ENCODE measurements at places on chromosomes 3 and 15.

DNA sequence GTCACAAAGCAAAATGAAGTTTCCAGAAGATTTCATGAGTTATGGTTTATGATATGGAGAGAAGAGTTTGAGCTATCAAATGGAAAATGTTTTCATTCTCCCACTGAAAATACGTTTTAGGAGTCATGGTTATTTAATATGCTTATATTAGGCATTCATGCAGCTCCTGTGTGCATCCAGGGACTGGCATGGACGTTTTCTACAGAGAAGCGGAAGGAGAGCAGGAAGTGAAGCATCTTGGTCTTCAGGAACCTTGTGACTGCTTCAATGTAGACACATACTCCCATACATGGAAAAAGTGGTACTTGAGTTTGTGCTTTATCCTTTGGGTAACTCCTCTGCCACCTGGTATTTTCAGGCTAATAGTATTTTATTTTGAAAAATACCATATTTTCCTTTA lies 43.3 kb upstream of the TOP2B start:
- no peak for DNase-seq

DNA sequence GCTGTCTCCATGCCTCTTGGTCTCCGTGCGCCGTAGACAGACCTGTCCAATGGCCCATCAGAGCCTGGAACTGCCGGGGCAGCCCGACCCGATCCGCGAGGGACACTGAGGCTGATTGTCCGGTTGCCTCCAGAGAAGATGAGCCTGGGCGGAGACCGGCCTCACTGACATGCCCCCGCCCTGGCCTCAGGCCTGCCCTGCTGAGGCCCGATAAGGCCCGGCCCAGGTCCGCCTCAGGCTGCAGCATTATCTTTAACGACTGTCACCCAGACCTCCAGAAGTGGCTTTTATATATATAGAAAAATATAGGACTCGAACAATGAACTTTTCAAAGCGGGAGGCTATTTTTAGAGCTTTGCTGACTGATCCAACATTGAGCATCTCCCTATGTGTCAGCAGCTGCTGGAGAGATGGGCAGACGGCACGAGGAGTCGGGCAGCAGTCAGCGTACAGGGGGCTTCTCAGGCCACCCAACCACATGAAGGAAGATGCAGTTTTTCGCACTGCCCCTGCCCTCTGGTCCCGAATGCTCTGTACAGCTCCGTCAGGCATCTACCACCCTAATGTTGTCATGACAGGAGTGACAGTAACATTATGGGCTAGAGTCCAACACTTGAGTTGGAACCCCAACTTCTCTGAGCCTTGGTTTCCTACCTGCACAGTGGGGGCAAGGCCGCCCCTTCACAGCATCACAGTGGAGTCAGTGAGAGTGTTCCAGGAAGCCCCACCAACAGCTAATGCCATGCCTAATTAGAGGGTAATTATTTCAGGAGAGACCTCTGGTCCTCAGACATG lies 112.0 kb upstream of the RPL32 start:
- no peak for DNase-seq

GRCh38 chr3:175185903-175186302 lies 326.8 kb downstream of the NAALADL2 start:
- DNase-seq = no peak

GRCh38 chr15:91526424-91526823 lies 327.1 kb upstream of the SLCO3A1 start:
- DNase-seq = no peak

DNA sequence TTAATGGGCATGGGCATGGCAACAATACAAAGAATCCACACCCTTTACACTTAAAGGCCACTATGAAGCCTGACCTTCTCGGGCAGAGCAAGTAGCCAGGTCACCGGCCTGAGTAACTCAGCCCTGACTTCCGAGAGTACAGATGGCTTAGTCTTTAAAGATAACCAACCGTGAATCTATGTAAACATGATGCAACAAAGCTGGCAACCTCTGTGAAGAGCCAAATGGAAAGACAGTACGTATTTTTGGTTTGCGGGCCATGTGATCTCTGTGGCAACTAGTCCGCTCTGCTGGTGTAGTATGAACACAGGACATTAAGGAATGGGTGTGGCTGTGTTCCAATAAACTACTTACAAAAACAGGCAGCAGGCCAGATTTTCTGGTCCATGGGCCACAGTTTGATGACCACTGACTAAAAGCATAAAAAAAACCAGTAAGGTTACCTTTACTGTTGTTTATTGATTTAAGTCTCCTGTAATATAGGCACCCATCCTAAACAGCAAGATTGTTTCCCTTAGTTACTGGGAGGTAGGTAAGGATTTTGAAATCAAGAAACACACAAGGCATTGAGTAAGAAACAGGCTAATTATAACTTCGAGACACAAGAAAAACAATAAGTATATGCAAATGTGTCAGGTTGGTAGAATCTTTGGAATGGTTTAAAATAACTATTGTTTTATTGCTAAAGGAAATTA lies 14.5 kb downstream of the RIOX2 start:
- DNase-seq = no peak

GRCh38 chr3:126245811-126246727 lies 65.7 kb upstream of the ALDH1L1 start:
- no peak for DNase-seq

DNA sequence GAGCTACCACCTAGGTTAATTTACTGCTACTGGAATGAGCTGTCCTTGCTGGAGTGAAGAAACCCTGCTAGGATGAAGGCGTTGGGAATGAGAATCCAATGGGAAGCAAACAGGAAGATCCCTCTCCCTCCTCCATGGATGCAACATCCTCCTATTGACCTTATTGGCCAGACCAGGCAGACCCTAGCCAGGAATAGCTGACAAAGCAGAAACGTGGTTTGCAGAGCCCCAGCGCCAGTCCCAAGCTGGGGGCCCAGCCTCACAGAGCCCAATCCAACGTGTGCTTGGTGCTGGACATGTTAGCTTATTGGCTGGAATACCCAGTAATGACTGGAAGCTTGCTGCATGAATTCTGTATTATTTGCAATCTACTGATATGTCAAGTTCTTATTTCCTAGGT lies 273.1 kb downstream of the LRTM1 start:
- no peak for DNase-seq

- DNase-seq = no peak
Measured at GRCh38 chr3:195013411-195014361, 257.3 kb downstream of the XXYLT1 start.

GRCh38 chr3:180319461-180319860 lies 282.5 kb upstream of the TTC14 start:
- DNase-seq = no peak

GRCh38 chr3:128491691-128491940 lies 1.4 kb downstream of the GATA2 start:
- DNase-seq = no peak

GRCh38 chr3:172606021-172606420 lies 82.8 kb upstream of the TNFSF10 start:
- DNase-seq = no peak

- no peak for DNase-seq
Measured at GRCh38 chr3:141285570-141285969, 53.9 kb downstream of the PXYLP1 start.

DNA sequence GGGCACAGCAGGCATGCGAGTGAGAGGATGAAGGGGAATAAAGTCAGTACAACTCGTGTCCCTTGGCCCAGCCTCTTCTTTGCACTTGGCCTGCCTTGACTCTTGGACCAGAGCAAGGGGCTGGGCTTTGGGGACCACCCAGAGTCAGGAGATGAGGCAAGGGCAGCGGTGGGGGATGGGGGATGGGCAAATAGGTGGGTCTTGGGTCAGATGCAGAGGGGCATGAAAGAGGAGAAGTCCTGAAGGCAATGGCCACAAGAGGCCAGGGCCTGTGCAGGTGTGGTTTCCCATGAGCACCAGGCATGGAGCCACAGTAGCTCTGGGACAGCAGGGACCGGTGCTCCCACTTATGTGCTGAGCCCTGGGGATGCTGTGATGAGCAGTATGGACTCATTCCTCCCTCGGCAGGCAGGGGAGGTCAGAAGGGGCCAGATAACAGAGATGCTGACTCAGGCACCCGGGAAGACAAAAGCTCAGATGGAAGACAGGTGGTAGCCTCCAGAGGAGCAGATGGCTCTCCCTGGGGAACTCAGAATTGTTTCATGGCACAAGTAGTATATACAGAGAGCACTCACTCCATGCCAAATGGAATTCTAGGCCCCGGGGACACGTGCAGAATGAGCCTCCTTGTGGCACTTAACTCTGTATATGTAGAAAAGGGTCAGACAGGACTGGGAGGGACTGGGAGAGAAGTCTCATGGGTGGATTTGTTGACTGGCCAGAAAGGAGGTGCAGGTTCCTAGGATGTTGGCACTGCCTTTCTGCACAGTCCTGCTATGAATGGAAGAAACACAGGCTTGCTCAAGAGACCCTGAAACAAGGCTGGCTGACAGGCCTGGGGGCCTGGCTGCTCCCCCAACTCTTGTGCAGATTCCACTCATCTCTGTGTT lies 14.3 kb downstream of the ZBTB47 start:
- DNase-seq = no peak

DNA sequence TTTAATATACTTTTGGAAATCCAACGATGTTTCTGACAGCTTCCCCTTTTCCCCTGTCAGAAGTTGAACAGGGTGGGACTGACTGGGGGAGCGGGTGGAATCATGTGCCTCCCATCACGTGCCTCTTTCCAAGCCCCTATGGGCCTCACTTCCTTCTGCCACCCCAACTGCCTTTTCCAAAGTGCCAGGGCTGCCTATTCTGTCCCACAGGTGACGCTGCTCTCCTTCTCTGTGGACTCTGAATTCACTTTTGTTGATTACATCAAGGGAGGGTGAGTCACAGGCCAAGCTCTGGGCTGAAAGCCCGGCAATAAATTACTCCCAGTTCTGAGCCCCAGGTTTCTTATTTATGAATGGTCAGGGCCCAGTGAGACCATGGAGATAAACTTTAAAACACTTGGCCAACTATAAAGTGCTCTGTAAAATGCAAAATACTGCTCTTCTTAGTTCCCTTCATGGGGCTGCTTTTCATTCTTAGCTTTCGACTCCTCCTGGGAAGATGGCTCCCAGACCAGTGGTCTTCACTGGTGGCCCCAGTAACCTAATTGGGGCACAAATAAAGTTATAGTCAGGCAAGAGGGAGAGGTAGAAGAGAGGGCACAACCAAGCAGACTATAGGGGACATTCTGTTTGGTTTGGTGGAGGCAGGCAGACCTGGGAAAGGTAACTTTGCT lies 12.3 kb downstream of the CPNE9 start:
- peak; percentile 96 for DNase-seq

GRCh38 chr3:46705751-46706552 lies 4.8 kb downstream of the TMIE start:
- DNase-seq = no peak

- no peak for DNase-seq
Measured at GRCh38 chr3:46454209-46454595, 10.5 kb downstream of the LTF start.

- no peak for DNase-seq
Measured at GRCh38 chr15:62672268-62672667, 370.3 kb upstream of the TPM1 start.

GRCh38 chr3:127387556-127388153 lies 99.8 kb upstream of the PRR20G start:
- DNase-seq = no peak

DNA sequence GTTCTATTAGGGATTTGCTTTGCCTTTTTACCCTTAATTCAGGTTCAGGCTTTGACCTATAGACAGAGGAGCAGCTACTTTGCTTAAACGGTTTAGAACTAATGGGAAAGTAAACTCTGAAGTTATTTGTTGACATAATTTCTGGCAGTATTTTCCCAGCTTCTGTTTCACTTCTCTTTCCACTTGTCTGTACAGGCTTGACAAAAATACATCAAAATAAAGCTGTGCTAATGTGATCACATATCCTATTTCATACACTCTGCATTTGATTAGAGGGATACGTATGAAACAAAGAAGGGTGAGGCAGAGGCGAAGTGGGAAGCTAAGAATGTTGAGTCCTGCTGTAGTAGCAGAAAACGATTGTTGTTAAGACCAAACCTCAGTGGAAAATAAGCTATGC lies 389.1 kb upstream of the RARB start:
- no peak for DNase-seq

DNA sequence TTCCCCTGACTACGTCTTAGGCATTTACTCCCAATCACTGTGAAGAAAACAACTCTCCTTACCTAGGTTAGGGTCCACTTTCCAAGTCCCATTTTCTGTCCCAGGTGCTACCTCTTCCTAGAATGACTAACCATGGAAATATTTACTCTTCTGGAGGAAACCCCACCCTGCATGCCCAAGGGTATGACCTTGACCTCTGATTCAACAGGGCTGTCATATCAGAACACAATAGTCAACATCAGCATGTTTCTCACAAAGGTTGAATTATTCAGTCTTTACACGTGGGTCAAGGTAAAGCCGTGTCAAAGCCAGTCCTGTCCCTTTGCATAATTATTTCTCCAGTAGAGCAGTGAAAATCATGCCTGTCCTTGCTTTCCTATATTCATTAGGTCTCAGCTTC lies 4.3 kb upstream of the FRMD5 start:
- no peak for DNase-seq

GRCh38 chr3:160607826-160608225 lies 42.5 kb upstream of the KPNA4 start:
- DNase-seq = no peak

DNA sequence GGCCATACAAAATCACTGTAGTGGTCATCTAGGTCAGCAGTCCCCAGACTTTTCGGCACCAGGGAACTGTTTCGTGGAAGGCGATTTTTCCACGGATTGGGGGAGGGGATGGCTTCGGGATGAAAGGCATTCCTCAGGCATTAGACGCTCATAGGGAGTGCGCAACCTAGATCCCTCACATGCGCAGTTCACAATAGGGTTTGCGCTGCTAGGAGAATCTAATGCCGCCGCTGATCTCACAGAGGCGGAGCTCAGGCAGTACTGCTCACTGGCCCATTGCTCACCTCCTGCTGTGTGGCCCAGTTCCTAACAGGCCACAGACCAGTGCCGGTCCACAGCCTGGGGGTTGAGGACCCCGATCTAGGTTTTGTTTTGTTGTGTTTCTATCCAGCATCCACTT lies 200.1 kb downstream of the SLC9A9 start:
- no peak for DNase-seq

DNA sequence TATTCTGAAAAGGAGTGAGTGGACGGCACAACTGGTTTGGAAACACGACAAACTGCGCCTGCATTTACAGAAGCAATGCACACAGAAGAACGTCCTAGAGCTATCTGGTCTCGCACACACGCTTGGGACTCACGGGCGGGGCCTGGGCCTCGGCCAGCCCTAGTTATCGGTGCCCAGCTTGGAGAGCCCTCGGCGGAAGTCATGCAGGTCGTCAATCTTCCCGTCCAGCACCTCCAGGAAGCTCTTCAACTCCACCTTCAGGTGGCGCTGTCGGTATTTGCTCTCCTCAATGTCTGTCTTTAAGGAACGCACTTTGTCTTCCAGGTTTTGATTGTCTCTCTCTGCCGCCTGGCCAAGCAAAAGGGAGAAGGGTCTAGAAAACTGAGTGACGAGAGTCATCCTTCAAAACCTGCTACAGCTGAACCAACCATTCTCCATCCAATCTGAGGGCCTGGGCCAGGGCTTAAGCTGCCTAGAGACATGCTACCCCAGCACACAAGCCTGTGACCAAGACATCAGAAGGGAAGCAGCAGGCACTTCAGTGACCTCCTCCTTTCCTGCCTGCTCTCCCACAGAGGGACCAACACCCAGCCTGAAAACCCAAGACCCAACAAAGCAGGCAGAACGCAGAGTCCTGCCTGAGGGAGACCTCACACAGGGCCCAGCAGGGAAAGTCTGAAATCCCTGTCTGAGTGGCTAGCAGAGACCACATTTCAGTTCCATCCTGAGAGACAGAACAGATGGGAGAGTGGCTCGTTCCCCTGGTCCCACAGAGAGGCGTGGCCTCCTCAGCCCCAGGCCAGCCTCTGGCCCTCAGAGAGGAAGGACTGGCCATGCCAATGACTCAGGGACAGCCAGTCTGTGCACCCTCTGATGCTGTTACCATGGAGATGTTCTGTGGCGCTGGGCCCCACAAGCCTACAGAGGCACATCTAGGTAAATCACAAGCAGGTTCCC lies 40.4 kb downstream of the WHAMM start:
- DNase-seq = peak; percentile 98

All from Kasumi-1 (cell line).